ENCODE measurements at places on chromosomes 2 and 18.
A peak's percentile ranks its signal among the peaks of the same experiment; 100 is the strongest.

DNA sequence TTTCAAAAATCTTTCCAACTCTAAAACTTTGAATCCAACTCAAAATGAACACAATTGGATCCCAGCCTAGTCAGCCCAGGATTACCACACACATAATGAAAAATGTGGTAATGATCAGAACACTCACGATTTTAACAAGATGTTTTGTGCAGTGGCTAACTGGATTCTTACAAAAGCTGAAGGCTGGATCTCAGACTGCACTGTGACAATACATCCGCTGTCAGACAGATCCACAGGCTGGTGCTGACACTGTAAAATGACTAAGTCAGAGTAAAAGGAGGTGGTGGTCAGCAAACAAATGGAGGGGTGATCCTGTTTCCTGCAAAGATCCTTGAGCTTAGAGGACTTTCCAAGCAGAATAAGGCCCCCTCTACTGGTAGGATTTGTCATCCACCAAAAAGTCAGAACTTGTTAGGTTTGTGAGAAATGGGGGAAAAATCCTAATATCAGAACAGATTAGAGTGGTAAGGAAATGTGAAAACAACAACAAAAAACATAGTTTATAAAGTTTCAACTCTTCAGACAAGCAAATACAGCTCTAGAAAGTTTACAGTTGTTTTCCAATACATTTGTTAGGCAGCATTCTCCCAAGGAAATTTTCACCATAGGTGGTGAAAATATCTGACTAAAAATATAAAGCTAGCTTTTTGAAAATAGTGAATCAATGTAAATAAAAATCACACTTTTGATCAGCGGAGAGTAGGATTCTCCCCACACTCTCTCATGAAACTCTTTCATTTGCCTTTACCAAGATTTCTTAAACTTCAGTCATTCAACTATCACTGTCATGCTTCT is 211.9 kb downstream of the AGPS start:
- DNase-seq = peak; percentile 15

DNA sequence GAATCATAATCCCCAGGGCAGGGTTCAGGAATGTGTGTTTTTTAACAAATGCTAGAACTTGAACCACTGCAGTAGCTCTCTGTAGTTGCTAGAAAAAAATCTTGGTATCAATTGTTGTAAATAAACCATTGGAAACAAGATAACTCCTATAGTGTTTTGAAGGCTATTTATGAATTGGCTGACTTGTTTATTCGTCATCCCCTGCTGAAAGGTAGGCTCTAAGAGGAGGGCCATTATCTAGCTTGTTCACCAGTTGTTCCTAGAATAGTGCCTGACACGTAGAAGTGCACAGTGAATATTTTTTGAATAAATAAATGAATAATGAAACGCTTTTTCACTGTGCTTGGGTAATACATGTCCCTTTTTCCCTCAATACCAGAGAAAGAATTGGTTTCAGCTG is 211.4 kb downstream of the BABAM2 start:
- no peak for DNase-seq

DNA sequence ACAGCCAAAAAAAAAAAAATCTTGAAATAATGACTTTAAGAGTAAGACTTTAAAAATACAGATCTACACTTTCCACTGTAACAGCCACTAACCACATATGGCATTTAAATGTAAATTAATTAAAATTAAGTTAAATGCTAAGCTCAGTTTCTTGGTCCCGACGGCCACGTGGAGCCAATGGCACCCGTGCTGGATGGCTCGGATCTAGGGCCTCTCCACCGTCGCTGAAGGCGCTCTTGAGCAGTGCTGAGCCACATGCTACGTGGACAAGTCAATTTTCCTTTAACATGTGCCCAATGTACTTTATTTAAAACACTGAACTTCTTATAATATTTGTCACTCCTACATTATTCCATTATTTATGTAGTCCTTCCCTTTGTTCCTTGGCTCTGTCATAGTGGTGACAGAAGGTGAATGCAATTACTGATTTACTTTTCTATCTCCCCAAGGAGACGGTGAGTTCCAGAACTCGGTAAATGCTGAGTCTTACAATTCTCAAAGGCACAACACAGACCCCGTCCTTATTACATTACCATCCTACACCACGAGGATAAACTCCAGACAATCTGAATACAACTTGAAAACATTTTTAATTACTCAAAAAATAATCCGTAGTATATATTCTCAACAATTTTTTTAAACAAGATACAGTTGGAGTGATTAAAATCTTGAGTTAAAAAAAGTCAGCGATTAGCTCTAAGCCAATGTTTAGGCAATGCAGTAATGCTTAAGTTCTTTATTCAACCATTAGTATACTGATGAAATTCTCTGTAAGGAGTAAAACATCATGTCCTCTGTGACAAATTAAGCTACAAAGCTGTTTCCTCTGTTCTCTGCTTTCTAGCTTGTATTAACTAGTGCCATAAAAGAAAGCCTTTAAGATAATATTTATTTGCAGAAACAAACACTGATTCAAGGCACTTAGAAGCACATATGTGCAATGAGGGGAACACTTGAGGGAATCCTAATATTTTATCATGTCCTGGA is 95.1 kb downstream of the AFF3 start:
- no peak for DNase-seq

GRCh38 chr18:37502036-37502435 is 63.6 kb downstream of the CELF4 start:
- DNase-seq = no peak

DNA sequence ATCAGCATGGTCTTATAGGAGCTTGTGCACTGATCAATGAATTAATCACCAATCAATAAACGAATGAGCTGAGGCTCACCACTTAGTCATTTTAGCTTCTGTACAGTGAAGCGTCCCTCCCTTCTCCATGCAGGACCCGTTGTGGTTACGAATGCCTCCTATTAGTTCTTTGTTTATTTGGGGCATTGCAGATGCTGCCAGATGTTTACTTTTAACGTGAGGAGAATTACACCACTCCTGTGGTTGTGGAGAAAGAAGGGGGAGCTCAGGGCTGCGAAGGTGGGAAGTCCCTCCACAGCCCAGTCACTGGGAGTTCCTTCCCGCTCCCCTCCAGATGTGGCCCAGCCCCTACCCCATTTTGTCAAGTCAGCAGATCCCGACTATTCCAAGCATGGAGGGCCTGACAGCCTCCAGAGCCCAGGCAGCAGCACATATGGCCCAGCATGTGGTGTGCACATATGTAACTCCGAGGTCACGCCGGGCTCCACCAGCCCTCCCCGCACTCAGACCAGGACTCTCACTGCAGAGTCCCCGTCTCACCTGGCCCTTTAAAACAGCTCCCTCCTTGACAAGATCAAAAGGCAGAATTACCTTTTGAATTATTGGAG is 20.9 kb downstream of the PKDCC start:
- no peak for DNase-seq

GRCh38 chr2:196696423-196697079 is 57.0 kb downstream of the CCDC150 start:
- no peak for DNase-seq

DNA sequence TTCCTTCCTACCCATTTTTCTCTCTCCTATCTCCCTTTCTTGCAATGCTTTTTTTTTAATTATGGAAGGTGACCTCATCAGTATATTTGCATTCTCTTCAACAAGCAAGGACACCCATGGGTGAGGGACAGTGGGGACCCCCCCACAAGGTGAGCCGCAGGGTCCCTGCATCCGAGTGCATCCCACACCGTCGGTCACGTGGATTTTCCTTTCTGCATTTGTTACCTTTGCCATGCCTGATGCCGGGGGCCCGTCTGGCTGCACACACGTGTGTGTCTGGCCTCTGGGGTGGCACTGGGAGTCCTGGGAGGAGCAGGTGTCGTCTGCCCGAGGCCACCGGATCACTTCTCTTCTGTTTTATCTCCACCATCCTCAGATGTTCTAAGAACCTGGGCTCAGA is 30.1 kb upstream of the SNTG2 start:
- no peak for DNase-seq

DNA sequence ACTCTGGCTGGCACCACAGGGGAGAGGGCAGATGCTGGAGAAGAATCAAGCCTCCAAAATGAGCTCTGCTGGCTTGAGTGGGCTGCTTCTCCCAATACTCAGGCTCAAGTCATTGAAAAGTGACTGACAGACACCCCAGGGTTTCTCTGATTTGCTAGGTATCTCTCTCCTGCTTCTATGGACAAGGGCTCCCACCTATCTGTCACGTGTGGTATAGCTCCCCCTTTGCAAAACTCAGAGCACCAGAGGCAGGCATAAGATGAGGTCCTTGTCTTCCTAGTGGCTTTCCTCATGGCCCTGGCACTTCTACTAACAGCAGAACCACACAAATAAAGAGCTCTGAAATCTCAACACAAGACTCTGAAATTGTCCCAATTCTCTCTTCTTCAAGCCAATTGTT is 105.2 kb downstream of the GALNT14 start:
- no peak for DNase-seq

DNA sequence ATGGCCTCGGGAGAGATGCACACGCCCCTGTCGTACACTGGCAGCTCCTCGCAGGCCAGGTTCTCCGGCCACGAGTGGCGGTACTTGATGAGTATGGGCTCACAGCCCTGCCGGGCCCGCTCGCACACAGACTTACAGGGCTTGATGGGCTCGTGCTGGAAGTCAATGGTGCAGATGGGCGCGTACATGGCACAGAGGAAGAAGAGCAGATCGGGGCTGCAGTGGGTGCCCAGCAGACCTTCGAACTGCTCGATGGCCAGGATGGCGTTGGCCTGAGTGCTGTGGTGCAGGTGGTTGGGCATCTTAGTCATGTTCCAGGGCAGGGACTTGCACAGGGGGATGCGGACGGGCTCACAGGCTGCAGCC is 359 bp downstream of the FRZB start:
- DNase-seq = no peak

DNA sequence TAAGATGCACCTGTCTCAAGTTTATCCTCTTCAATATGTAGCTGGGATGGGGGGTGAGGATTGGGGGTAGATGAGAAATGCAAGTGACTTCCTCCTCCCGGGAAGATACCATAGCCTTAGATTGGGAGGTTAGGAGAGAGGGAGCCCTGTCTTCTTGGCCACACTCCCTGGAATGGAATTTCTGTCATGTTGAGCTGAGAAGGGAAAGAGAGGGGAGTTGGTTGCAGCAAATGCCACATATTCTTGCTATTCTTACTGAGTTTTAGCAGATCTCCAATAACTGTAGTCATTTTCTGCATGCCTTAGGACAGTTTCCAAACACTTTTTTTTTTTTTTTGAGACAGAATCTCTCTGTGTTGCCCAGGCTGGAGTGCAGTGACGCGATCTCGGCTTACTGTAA is 35.9 kb downstream of the TAF4B start:
- DNase-seq = no peak

DNA sequence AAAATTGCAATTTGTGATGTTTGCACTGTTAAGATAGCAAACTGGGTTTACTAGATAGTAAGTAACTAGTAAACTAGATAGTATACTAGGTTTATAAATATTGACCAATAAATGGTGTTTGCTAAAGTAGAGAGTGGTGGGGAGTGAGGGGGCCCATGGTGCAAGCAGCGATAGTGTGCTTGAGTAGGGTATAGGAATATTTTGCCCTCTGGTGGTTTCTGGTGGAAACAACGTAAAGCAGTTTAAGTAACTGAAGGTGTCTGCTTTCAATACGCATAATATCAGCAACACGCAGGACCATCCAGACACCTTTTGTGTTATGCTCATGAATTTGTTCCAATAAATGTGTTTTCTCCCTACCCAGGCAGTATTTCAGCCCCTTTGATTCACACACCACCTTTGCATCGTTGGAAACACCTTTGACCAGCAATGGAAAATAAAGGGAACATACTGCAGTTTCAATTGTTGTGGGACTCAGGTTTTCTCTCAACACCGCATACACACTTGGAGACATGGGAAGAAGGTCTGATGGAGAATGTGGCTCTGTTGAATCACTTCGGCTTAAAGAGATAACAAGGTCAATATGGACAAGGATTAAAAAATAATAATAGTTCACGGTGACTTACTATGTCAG is 16.7 kb upstream of the STAT1 start:
- DNase-seq = peak; percentile 48

- no peak for DNase-seq
Observed at GRCh38 chr18:61833387-61833786, 59.4 kb downstream of the RNF152 start.

DNA sequence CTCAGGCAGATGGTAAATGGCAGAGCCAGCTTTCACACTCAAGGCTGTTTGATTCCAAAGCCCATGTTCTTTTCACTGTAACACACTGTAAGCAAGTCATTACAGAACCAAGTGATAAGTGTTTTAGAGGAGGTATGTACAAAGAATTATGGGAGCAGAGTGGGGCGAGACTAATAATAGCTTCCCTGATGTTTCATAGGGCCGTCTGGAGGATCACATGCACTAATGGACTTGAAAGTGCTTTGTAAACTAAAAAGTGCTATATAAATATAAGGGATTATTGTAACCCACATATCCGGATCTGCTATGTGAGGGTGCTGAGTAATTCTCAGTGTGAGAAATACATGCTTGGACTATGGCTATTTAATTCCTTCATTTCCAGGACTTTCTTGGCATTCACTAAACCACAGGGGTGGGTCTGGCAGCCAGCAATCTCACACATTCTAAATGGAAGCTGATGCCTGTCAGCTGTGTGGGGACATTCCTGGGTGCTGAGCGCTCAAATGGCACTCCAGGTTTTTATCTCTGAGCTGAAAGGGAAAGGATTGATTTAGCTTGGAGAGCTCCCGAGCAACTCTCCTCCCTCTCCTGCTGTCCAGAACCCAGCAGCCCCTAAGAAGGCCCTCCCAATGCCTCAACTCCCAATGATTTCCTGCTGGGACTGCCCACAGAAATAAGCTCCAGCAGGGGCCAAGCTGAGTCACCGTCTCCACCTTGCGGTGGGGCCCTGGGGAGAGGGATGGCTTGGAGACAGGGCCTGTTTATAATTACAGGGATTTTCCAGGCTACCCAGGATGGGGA is 222.8 kb downstream of the SOX11 start:
- DNase-seq = no peak

DNA sequence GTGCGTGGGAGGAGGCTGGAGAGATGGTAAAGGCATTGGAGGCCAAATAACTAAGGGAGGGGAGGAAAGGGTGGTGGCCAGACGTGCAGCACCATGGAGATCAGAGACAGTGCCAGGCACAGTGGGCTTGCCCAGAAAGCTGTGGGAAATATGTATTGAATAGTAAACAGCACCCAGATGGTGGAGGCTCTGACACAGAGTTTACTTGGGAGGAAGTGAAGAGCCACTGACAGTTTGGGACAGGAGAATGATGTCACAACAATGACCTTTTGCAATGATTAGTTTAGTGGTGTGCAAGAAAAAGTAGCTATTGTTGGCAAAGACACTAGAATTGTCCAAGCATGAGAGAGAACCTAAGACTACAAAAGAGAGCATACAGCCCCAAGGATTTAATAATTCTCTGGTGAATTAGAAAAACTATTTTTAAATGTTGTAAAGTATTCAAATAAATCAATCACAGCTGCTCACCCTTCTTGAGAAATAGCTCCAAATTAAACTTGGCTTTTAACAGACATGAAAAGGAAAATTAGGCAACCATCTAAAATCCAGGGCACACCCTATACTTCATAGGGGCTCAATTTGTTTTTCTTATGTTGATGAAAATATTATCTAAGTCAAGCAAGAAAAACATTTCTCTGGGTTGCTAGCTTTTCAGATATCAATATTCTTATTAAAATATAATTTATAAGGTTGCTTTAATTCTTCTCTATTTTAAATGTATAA is 458.7 kb upstream of the HNRNPA3 start:
- no peak for DNase-seq

- no peak for DNase-seq
Observed at GRCh38 chr2:66509326-66509811, 74.4 kb downstream of the MEIS1 start.

- DNase-seq = no peak
Observed at GRCh38 chr2:109237792-109238191, 108.8 kb downstream of the SH3RF3 start.

GRCh38 chr2:56211048-56211447 is 27.3 kb downstream of the CCDC85A start:
- no peak for DNase-seq

Data from NCI-H1105 treated with DMSO at 0.1 percent for 48 hours (cell line).